ENCODE measurements at places on chromosomes 12 and 14. TPM values are rescaled to one million over a fixed set of nuclear protein-coding genes. Genes with fewer than 3 reads are reported as not detected.

- H3K27me3 ChIP-seq = peaks cover 20% of the 10 kb centered on the region
- no peaks in the 10 kb centered on the region for H3K4me1 ChIP-seq
- no peaks in the 10 kb centered on the region for H3K36me3 ChIP-seq
- no peak overlapping the region for H3K27ac ChIP-seq
- DNase-seq = no peak
- no peak overlapping the region for H3K4me3 ChIP-seq
Observed at GRCh38 chr14:57009585-57010515, 199.6 kb upstream of the OTX2 start.

DNA sequence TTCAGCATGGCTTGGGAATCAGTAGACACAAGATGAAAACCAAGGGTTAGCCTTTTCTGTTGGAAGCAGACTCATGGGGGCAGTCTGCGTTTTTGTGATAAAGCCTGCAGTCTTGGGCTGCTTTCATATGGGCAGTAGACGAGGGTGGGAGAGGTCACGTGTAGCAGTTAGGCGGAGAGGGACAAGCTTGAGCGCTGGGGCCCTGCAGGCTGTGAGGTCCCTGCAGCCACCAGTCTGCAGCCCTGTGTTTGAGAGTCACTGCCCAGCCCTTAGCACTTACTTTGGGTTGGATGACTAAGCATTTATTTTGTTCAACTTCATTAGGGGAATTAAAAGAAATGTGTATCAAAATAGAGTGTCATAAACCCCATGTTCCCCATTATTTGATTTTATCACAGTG, 37.2 kb downstream of the EP400 start:
- DNase-seq = no peak
- no peak overlapping the region for H3K4me3 ChIP-seq
- peaks cover 2% of the 10 kb centered on the region for H3K4me1 ChIP-seq
- peaks cover 30% of the 10 kb centered on the region for H3K36me3 ChIP-seq
- H3K27ac ChIP-seq = no peak overlapping the region

DNA sequence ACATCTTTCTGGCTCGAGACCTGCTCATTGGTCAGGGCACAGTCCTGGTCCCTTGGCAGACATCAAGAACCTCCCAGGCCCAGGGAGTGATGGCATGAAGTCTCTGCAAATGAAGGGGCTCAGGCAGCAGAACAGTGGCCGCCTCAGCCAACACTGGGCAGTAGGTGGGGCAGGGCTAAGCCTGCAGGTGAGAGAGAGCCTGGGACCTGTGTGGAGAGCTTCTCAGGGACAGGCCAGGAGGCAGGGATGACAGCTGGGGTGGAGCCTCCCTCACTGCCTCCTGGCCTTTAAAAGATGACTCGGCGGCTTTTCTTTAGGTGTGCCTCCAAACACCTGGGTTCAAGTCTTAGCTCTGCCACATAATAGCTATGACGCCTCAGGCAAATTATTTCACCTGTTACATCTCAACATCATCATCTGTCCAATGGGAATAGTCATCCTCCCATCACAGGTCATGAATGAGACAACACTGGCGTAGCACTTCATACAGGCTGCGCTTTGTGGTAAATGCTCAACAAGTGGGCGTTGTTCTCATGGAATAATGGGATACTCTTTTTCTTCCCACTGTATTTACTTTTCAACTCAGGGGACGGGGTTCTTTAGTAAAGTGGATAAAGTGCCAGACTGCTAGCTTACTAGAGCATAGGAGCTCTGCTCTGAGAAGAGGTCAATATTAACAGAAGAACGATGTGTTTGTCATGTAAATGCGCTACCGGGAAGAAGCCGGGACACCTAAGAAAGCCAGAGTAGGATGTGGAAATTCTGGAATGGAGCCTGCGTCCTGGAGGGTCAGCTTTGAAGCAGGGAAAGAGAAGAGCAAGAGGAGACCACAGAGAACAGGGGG, 277.4 kb downstream of the FOXN3 start:
- no peak for DNase-seq
- H3K36me3 ChIP-seq = no peaks in the 10 kb centered on the region
- H3K27ac ChIP-seq = no peak overlapping the region
- no peak overlapping the region for H3K4me3 ChIP-seq
- H3K27me3 ChIP-seq = no peaks in the 10 kb centered on the region

The OR11H6 gene
- not detected for total RNA-seq

The OR4K15 gene
- total RNA-seq = not detected

The BBOF1 gene
- total RNA-seq = 1.7 TPM

Measured in activated CD4-positive, alpha-beta T cell treated with anti-CD3 and anti-CD28 coated beads, Interleukin-2, amount 10 ng/mL, durations not matched to agents 7 days and 5 days (primary cell).